ENCODE measurements at places on chromosomes 4 and X. TPM values are rescaled to one million over a fixed set of nuclear protein-coding genes. Genes with fewer than 3 reads are reported as not detected.

The VEGFD gene
- 0.20 TPM for total RNA-seq

The TLR6 gene
- 2.4 TPM for total RNA-seq

The KCNE5 gene
- total RNA-seq, result 0.20 TPM

The F8A3 gene
- 0.53 TPM for total RNA-seq

The ZNF157 gene
- total RNA-seq, result 0.05 TPM

The MAGEB2 gene
- total RNA-seq, result not detected

The FMR1 gene
- 21.0 TPM for total RNA-seq

The ESX1 gene
- not detected for total RNA-seq

The PRICKLE3 gene
- 14.4 TPM for total RNA-seq

The SHROOM2 gene
- total RNA-seq, result 0.86 TPM

The NAP1L3 gene
- 0.35 TPM for total RNA-seq

The PABPC1L2B gene
- total RNA-seq, result not detected

The CLDN2 gene
- total RNA-seq, result 7.4 TPM

The DCHS2 gene
- total RNA-seq, result not detected

The IGFBP7 gene
- 253 TPM for total RNA-seq

The SLITRK4 gene
- total RNA-seq, result not detected

The FGFR3 gene
- total RNA-seq, result 1.8 TPM

The RAB33A gene
- total RNA-seq, result 0.13 TPM

The SHROOM4 gene
- not detected for total RNA-seq

The ZNF674 gene
- total RNA-seq, result 2.6 TPM

The ARHGAP10 gene
- 14.9 TPM for total RNA-seq

The CXCL8 gene
- 10.4 TPM for total RNA-seq

The PRMT9 gene
- total RNA-seq, result 2.9 TPM

The GLRA2 gene
- not detected for total RNA-seq

The MAGEA1 gene
- total RNA-seq, result 0.05 TPM

The CENPC gene
- 4.2 TPM for total RNA-seq

The C4orf33 gene
- 3.9 TPM for total RNA-seq

The SYN1 gene
- total RNA-seq, result 0.25 TPM

The CFAP299 gene
- total RNA-seq, result not detected

The MGAT4D gene
- total RNA-seq, result not detected

The CT45A1 gene
- total RNA-seq, result not detected

The MMAA gene
- total RNA-seq, result 1.3 TPM
